ENCODE measurements at places on chromosomes 16 and 17.
A peak's percentile ranks its signal among the peaks of the same experiment; 100 is the strongest.

- DNase-seq, result no peak
Observed at GRCh38 chr17:81492706-81493105, 19.9 kb downstream of the ACTG1 start.

DNA sequence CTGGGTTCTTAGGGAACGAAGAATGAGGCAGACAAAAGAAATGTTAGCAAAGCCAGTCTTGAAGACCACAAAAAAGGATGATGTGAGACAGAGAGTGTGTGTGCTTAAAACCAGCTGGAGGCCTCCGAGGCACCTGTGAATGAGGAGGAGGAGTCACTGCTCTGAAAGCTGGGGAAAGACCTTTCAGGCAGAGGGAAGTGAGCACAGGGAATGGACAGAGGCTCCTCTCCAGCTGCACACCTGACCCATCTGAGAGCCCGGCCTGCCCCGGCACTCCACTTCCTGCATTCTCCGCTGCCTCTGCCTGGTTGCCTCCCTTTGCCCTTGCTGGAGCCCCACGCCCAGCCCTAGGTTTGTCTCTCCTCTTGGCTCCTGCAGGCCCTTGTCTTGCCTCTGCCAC lies 55.2 kb upstream of the SREBF1 start:
- DNase-seq, result no peak

GRCh38 chr16:11674818-11675560 lies 6.7 kb downstream of the SNN start:
- no peak for DNase-seq

GRCh38 chr17:57985675-57985974 lies 2.4 kb downstream of the VEZF1 start:
- peak; percentile 58 for DNase-seq
